ENCODE measurements at places on chromosomes 7 and 10. TPM values are rescaled to one million over a fixed set of nuclear protein-coding genes. Genes with fewer than 3 reads are reported as not detected.

Gene FAM180A
- total RNA-seq: 10.4 TPM

Gene ZNF783
- 9.8 TPM for total RNA-seq

GRCh38 chr10:11601670-11602069, 9.8 kb downstream of the USP6NL start:
- H3K4me3 ChIP-seq: no peak overlapping the region
- no peak overlapping the region for H3K27ac ChIP-seq
- H3K36me3 ChIP-seq: no peaks in the 10 kb centered on the region
- H3K4me1 ChIP-seq: peaks cover 15% of the 10 kb centered on the region

DNA sequence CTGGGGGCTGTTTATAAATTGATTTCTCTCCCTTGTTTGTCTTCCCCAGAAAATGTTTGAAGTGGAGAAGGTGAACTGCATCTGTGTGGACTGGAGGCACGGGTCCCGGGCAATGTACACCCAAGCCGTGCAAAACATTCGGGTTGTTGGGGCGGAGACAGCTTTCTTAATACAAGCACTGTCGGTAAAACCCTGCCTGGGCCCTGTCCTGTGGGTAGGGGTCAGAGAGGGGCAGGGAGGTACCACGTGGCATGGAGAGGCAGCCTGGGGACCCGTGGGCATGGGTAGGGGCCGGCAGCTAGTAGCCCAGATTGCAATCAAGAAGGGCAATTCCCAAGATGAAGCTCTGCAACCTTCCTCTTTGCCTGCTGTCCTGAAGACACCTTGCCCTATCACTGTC, 6.1 kb downstream of the PNLIPRP2 start:
- no peaks in the 10 kb centered on the region for H3K36me3 ChIP-seq
- no peak overlapping the region for H3K4me3 ChIP-seq
- H3K27me3 ChIP-seq: peaks cover 16% of the 10 kb centered on the region
- no peaks in the 10 kb centered on the region for H3K4me1 ChIP-seq

GRCh38 chr7:81503336-81503735, 266.5 kb downstream of the HGF start:
- no peaks in the 10 kb centered on the region for H3K36me3 ChIP-seq
- H3K4me1 ChIP-seq: peaks cover 31% of the 10 kb centered on the region
- no peak for DNase-seq
- H3K27ac ChIP-seq: no peak overlapping the region

All from HFFc6 (cell line).